Stimulated activated CD8-positive, alpha-beta memory T cell treated with anti-CD3 and anti-CD28 coated beads, Interleukin-7, amount 100 ng/mL, for 1 hour (primary cell): ENCODE measurements at places on chromosomes 6 and 20.

DNA sequence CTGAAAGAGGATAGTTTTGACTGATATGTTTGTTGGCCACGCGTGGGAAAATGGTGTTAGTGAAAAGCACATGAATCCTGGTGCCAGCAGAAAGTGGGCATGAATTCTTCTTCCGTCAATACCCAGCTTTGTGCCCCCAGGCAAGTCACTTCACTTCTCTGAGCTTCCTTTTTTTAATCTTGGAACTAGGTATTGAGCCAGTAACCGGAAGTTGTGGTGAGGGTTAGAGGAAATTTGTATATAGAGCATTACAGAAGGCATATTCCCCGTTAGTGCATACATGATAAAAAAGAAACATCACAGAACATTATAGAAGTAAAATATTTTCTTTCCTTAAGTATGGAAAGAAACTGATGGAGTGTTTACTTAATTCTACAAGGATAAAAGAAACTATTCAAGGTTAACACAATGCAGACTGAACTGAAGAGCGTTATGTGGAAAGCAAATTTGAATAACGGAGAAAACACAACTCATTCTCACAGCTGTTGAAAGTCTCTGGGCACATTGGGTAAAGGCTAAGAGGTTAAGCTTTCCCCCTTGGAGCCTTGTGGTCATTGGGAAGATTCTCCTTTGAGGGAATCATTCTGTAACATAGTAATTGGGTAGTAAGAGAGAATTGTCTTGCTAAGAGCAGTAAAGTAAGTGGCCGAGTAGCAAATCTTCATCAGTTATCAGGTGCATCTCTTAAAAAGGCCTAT lies 223.1 kb downstream of the BCAS1 start:
- no peak for DNase-seq

GRCh38 chr6:33860706-33861474 lies 57.1 kb upstream of the MLN start:
- no peak for DNase-seq

- DNase-seq, result no peak
These were observed 744.9 kb downstream of the PTPRT start for GRCh38 chr20:42444799-42445198.

DNA sequence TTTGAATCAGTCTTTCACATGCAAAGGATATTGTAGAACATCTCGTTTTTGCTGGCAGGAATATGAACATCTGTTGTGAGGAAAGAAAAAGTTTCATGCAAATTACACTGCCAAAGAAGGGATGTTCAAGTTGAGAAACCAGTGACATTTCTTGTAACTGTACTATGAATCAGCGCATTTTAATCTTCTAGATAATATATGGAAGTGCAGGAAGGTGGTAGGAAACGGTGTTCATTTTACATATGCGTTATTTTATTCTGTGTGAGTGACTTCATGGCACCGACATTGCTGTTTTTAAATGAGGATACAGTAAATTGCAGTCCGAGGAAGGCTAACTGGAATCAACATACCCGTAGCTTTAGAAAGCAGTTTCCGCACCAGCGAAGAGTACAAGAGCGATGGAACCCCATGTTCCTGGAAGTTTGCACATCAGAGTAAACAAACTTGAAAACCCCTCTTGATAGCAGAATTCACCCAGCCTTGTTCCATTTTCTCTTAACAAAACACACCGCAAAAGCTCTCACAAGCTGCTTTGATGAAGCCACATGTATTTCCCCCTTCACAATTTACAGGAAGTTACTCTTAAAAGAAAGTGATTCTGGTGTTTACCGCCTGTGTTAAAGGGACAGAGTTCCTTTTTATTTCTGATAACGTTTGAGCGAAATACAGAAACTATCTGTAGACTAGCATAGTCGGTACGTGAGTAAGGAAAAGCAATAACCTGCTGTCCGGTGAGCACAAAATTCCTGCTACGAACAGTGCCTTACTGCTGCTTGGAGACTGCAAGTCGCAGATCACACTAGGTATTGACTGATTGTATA lies 11.5 kb downstream of the PRDM1 start:
- DNase-seq, result no peak

- DNase-seq, result peak; percentile 27
These were observed 936 bp downstream of the ZDHHC14 start for GRCh38 chr6:157381631-157382621.

- DNase-seq, result no peak
These were observed 47.3 kb upstream of the FYN start for GRCh38 chr6:111920578-111920977.

GRCh38 chr6:70537266-70537665 lies 29.5 kb upstream of the SDHAF4 start:
- DNase-seq, result no peak

- DNase-seq, result no peak
These were observed 36.8 kb downstream of the NCR2 start for GRCh38 chr6:41371992-41372831.

DNA sequence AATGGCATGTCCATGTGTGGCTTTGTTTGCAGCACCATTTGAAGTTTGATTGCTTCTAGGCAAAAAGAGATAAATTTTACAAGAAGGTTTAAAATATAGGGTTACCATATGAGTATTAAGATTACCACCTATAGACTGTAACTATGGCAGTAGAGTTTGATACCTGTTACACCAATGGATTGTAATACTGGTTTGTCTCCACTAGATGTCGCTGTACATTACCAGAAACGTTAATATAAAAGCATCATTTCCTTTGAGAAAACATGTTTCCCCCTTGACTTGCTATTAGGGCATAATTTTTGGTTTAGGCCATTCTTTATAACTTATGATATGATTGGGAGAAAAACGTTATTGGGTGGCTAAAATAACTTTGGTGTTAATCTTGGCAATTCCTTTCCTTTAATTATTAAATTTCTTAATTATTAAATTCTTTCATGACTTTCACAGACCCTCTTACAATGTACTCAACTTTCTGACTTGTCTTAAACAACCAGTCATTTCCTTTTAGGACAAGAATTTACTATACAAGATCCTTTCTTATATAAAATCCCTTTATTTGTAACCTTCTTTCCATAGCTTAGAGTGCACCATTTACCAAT lies 42.8 kb downstream of the HLA-DPB1 start:
- no peak for DNase-seq

DNA sequence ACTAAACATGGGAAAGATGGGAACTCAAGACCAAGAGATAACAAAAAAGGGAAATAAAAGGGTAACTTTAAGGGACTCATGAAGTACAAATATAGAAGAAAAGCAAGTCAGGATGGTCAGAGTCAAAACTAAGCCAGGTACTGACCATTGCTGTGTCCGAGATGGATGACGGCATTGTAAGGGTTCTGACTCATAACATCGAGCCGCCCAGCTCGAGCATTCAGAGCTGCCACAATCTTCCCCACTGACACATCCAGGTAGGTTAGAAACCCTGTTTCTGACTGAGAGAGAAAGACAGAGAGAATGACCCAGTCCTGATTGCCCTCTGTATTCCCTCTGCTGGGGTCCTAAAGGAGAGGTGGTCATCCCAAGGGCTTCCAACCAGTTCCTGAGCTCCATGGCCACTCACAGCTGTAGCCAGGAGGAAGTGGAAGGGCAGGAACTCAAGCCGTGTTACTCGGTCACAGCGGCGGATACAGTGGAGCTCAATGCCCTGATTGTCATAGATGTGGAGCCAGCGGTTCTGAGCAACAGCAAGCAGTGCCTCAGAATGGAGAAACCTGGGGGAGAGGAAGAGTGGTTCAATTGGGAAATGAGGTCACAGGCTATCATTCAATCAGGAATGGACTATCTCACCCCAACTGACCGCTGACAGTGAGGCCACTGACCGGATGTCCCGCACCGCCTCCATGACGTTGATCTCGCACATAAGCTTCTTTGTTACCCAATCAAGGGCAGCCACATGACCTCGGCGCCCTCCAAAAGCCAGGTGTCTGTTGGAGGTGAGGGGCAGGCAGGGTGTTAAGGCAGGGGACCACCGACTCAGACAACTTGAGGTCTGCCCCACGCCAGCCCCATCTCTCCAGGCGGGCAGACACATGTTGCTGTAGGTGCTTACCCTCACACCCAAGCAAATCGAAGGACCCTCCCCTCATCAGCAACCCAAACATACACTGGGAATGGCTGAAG lies 1.8 kb downstream of the WDR46 start:
- DNase-seq, result no peak

DNA sequence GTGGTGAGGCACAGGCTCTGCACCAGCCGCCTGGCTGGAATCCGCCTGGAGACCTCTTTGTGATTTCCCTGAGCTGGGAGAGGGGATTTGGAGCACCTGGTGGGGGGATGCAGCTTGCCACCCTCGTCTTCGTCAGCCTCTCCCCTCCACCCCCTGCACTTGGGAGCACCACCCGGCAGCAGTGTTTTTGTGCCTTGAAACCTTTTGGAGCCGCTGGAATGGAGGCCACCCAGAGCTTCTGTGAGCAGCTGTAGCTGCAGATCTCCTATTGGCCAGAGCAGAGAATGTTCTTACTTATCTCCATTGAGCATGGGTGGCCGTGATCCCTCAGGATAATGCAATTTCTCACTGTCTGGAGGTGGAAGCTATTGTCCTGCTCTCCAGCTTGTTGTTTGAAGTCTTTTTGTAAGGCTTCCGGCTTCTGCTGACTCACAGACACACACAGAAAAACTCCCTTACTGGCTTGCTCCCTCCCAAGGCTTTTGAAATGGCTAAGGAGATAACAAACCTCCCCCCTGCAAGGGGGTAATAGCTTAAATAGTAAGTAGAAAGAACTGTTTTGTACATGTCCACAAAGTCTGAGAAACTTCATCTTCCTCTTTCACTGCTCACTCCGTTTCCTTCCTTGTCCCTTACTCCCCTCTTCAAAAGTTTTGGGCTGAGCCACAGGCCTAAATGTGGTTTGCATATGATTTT lies 271.2 kb downstream of the PRL start:
- DNase-seq, result no peak

- DNase-seq, result no peak
These were observed 227.9 kb downstream of the PTPRT start for GRCh38 chr20:42961771-42962170.

GRCh38 chr6:15399641-15400470 lies 154.0 kb downstream of the JARID2 start:
- DNase-seq, result no peak

GRCh38 chr6:75611011-75611701 lies 9.5 kb downstream of the SENP6 start:
- no peak for DNase-seq

GRCh38 chr20:63778034-63778752 lies 38.6 kb downstream of the SLC2A4RG start:
- DNase-seq, result no peak

DNA sequence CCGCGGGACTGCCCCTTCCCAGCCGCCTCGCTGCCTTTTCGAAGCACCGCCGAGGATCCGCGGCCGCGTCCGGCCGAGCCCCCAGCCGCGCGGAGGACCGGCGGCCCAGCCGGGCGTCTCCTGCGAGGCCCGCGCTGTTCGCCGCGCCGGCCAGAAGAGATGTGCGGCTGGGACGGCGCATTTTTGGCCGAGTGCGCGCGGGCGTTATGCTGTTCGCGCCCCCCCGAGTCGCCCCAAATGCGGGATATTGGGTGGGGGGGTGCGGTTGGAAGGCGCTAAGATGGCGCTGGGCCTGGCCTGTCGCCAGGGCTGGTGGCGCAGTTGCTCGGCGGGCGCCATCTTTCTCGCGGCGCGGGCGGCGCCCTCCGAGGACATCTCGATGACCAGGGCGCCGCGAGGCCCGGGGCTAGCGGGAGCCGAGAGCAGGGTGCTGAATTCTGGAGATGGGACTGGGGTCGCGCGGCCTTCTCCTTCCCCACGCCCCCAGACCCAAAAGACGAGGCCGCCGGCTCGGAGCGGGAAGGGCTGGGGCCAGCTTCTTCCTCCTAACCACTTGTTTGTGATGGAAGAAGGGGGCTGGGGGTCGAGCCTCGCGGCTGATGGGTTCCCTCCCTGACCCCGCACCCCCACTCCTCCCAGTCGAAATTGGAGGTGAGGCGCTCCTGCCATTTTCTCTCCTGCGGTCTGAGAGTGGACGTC lies 1.5 kb downstream of the BICRAL start:
- DNase-seq, result peak; percentile 55

DNA sequence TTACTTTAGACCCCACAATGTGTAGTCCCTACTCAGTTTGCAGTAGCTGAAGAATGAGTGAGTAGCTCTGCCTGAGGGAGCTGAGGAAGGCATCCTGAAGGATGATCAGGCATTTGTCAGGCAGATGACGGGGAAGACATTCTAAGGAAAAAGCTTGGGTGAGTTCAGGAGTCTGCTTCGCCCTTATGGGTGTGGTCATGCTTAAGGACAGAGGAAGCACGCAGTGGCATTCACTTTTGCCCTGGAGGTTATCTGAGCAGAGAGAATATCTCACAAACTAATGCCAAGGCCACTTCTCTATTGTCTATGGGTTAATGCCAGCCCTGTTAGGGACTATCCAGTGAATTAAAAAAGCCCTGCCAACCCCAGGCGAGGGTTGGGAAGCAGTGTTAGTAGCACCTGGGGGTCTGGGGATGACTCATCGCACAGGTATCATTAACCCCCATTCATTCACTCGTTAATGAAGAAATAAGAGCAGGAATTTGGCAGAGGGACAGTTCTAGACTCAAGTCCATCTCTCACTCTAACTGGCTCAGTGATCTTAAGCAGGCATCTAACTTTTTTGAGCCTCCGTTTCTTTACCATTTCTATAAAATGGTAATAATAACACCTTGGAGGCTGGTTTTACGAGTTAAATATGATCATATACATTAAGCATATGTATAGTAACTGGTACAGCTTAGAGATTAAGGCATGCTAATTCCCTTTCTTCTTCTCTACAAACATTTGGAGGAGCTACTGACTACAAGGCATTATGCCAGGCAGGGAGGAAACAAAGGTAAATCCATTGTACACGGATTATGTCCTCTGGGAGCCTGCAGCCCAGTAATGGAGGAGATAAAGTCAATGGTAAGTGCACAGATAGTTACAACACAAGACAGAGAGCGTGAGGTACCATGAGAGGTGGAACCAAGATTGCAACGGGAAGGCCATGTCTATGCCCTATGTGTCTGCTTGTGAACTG lies 93.2 kb upstream of the AKIRIN2 start:
- DNase-seq, result no peak

GRCh38 chr6:2028457-2029038 lies 216.9 kb downstream of the GMDS start:
- no peak for DNase-seq

DNA sequence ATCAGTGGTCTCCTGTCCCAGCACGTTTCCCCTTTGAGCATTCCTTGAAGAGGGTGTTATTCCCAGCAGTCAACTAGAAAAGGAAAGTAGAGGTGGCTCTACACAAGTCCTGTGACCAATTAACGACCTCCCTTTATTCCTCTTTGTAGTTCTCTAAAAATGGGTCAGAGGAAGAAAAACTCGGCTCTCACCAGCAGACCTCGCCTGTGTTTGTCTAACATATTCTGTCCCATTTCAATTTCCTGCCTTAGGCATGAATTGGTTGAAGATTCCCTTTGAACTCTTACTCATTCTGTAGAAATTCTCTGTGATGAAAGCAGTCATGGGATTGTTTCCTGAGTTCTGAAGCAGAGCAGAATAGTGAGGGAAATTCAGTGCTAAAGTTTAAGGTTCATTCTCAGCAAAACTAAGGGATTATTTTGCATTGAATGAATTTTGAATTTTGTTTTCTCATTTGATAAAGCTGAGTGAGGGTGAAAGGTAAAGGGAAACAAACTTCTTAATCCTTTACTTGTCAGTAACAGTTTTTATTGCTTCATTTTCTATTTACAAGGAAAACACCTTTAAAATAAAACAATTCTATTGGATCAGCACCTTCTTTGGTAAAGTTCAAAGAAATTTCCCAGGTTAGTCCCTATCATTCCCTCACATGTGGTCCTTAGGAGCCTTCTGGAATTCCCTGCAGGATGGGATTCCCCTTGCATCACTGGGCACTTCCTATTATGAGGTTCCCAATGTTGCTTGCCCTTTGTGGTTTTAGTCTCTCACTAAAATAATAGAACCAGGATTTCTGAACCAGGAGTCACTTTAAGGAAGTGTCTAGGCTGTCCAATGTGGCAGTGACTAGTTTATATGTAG lies 105.8 kb downstream of the SLX4IP start:
- no peak for DNase-seq
